Common myeloid progenitor, CD34-positive (primary cell): ENCODE measurements at places on chromosomes 2 and 18.

- no peak for DNase-seq
These were observed 62.1 kb downstream of the CCDC148 start for GRCh38 chr2:158394453-158394852.

DNA sequence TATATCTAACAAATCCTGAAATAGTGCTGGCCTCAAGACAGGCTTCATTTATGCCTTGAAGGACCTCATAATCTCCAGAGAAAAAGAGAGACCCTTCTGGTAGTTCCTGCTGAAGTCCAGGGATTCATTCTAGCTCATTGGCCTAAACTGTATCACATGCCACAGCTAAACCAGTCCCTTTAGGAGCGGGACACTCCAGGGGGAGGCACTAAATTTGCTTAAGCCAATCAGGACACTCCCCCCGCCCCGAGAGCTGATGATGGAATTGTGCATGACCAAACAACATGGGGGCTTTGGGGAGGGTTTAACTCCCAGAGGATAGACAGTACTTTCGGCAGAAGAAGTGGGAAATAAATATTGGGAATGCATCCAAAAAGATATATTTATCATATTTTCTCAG is 36.4 kb upstream of the CXCR4 start:
- DNase-seq = no peak

GRCh38 chr2:42917425-42917927 is 125.1 kb upstream of the HAAO start:
- DNase-seq = no peak

GRCh38 chr2:61017003-61017555 is 441 bp upstream of the PEX13 start:
- DNase-seq = peak; percentile 84

GRCh38 chr18:36352384-36352783 is 54.9 kb downstream of the FHOD3 start:
- no peak for DNase-seq

DNA sequence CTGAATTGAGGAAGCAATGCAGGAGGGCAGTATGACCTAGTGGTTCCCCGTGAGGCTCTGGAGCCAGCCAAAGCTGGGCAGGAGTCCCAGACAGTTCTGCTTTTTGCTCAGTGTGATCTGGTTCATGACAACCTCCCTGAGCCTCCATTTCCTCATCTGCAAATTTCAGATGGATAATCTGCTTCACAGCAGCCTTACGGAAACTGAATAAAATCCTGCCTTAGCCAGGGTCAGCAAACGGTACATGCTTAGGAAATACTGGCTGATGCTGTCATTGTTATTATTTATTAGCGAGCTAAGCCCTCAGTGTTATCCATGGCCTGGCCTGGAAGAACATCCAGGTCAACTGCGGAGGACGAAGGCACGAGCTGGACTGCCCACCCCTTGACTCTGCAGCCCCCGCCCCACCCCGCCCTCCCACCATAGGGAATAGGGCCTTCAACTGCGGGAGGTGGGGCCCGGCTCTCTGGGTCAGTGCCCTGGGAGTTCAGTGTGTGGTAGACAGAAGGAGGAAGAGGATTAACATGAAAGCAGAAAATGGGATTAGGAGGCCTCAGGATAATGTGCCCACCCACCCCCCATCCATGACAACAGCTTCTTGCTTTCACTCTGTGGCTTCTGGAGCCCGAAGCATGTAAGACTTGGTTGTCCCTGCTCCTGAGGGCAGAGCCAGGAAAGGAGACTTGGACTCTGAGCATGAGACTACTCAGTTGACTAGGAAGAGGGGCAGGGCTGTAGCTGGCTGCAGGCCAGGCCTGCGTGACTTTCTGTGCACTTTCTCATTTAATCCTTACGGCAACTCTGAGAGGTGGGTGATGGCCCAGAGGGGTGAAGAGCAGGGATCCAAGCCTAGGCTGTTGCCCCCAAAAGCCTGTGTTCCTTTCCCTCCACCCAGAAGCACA is 13.1 kb downstream of the PKDCC start:
- DNase-seq = peak; percentile 66

DNA sequence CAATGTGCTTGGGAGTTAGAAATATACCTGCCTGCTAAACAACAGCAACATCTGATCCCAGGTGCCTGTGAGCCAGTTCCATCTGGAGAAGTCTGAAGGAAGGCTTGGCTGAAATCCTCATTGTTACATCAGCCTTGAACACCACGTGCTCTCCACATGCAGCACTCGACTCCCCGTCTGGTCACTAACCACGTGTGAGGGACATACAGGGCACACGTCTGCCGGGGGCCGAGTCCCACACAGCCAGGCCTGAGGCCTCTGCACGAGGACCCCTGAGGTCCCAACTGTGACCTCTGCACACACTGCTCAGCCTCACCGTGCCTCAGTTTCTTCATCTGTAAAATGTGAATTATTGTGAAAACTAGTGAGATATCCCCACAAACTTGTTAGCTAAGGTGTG is 236.5 kb upstream of the SALL3 start:
- no peak for DNase-seq

DNA sequence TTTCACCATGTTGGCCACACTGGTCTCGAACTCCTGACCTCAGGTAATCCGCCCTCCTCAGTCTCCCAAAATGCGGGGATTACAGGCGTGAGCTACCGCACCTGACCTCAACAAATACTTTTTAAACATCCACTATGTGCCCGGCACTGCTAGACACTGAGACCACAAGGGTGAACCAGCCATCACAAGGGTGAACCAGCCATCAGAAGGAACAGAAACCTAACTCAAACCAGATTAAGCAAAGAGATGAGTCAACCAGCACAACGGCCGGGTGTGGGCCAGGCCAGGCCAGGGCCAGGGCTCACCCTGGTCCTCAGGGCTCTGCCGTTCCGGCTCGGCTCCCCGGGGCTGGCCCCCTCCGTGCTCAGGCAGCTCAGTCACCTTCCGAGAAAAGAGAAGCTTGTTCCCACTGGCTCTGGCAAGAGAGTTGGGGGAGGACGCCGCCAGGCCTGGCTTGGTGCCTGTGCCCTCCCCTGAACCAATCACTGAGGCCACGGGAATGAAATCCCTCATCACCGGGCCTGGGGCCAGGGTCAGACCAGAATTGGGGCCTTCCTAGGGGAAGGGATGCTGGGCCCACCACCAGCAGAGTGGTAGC is 4.4 kb downstream of the TEX44 start:
- no peak for DNase-seq

- DNase-seq = no peak
These were observed 442.6 kb upstream of the LRATD1 start for GRCh38 chr2:14189929-14190328.

DNA sequence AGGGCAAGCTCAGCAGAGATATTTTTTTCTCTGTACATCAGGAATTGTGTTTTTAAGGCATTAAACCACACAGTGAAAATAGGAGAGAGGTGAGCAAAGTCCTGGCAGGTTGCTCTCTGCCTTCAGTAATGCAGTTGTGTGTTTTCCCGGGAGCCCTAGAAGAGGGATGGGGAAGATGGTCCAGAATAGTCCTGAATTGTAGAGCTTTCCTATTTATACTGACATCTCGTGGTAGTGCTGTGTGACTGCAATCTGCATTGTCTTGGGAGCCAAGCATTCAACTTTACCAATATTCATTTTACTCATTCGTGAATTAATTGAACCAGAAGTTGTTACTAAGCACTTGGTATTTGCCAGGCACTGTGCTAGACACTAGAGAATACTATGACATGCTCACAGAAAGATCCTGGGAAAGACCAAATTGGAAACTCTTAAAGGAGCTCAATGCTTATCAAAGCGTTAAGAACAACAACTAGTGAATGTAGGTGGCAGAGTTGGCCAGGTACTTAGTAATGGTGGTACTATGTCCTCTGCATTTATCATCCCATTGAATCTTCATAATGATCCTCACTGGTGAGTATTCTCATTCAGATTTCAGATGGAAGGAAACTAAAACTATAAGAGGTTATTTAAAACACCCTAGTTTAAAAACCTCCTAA is 214.6 kb downstream of the TRIB2 start:
- DNase-seq = peak; percentile 12

DNA sequence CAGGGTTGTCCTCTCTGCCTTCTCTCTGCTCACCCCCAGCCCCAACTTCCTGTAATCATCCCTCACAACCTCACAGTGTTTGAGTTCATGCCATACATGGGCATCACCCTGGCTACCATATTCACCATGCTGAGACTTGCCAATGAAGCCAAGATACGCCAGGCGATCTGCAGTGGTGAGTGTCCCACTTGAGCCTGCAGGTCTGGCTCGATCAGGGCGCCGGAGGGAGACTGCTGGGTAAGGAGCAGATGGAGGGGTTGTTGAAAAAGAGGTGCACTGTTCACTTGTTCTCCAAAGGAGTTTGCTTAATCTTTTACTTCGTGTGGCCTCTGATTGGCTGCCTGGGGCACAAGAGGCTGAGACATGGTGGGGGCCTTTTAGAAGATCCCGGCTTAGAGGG is 14.6 kb downstream of the MROH2A start:
- DNase-seq = no peak

- DNase-seq = no peak
These were observed 511.7 kb upstream of the CNTNAP5 start for GRCh38 chr2:123513351-123513750.

- no peak for DNase-seq
These were observed 13.8 kb downstream of the PREPL start for GRCh38 chr2:44347526-44347925.

DNA sequence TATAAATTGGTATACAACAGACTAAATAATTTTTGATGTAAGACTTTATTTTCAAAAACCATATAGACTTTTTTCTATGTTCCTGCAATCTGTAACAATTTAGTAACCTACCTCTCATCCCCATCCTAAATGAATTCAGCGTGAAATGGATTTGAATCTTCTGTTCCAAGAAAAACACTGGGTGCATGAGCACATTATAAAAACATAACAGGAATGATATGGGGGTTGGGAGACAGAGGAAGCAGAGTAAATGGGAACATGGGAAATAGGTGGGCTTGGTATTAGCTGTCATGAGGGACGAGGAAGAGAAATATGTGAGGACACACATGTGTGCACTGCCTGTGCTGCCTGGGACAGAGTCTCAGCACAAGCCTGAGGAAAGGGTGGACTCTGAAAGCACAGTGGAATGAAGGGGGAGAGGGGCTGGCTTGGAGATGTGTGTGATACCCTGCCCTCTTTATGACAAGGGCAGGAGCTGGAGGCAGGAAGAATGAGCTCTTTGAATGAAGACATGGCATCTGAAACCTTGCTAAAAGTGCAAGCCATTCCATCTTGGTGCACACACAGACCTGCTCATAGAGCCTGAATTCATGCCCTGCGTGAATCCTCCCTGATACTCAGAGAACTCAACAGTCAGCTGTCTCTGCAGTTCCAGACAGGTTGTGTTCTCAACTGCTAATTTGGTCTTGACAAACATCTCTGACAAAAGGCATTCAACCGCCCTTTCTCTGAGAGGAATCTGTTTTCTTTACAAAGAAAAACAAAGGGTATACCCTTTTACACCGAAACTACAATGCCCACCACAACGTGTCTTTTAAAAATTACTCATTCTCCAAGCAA is 66.6 kb downstream of the EPB41L3 start:
- DNase-seq = no peak

DNA sequence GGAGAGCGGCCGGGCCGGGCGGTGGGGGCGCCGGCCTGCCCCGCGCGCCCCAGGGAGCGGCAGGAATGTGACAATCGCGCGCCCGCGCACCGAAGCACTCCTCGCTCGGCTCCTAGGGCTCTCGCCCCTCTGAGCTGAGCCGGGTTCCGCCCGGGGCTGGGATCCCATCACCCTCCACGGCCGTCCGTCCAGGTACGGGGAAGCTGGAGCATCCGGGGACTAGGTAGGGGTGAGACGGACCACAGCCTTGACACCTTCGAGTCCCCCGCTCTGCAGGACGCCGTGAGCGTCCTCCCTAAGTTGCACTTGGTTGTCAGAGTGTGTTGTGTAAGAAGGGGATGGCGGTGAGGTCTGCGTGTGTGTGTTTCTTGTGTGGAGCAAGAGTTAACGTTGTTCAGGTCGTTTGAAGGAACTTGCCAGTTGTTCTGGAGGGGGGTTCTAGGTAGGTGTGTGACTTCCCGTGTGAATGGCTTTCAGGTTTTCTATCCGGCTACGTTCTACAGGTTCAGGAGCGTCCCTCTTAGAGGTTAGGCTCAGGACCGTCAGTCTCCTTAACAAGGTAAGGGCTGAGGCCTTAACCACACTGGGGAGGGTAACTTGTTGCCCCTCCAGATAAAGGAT is 393 bp downstream of the IL1R1 start:
- peak; percentile 51 for DNase-seq

DNA sequence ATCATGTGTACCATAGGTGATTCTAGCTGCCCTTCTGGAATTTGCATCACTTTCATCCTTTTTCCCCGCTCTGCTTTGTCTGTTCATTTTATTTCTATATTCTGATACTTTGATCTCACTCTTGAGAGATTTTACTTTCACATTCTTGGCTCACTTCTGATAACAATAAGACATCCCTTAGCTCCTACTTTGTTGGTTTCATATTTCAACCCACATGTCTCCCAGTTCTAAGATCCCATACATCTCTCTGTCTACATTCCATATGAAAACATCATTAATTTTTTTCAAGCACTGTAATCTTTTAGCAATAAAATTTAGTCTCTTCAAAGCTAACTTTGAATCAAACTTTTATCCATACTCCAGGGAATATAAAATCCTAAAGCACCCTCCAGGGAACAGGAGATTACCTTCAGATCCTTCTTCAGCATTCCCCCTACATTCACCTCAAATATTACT is 75.6 kb downstream of the COL3A1 start:
- no peak for DNase-seq

DNA sequence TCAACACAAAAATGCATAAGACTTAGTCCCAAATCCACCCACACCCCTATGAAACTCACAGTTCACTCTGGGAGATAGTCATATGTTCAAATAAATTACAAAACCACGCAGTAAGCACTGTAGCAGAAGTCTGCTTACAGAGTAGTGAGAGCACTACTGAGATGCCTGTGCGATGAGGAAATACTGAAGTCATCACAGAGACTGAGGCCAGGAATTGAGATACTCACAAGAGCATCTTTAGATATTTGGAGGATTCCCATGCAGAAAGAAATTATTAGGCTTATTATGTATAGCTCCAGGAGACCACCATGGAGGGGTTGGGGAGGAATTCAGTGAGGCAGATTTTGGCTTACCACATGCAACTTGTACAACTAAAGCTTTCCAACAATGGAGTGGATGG is 82.3 kb downstream of the ANTXR1 start:
- DNase-seq = no peak

DNA sequence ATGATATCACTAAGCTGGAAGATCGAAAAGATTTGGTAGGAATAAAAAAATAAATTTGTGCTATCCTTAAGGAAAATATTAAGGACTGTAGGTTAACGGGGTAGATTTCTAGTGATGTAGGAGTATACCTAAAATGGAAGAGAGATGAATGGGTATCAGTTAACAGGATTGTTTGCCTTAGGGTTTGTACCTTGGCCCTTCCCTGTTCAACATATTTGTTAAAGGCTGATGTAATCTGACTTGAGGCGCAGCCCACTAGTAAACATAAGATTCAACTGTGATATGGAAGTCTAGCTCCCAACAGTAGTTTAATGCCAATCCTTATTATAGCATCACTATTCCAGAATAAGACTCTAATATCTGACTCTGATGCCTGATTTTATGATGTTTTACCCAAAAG is 685.2 kb downstream of the DCC start:
- no peak for DNase-seq

DNA sequence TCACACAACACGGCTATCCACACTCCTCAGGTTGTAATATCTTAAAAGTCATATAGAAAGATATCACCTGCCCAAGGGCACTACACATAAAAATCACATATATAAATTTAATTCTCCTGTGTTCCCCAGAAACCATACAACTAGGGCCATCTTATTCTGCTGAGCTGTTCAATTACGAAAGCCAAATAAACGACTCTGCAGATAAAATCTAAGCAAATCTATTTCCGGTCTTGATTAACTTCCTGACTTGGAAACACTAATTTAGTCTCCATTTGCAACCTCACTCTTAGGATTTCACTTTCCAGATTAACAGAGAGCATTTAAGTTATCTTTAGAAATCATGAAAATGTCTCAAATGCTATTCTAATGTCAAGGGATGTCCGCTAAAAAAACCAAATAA is 23.9 kb upstream of the STK17B start:
- no peak for DNase-seq
